ENCODE measurements at places on chromosomes 4 and X.

- DNase-seq = peak; percentile 39
These were observed 791 bp downstream of the GUCY1B1 start for GRCh38 chr4:155759372-155760252.

DNA sequence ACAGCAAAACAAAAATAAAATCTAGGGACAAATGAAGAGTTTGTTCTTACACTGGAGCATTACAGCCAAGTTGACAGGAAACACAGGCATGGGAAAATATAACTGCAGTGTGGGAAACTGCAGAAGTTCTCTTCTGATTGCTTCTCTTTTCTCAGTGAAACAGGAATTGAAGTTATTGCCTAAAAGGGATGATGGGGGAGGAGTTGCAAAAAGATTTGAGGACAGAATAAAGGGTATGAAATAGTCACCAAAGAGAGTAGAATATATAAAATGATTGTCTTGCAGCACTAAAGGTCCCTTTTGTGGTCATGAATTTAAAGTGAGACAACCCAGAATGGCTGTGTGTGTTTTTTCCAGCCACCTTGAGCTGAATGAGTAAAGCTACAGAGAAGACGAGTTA lies 103.7 kb downstream of the JADE1 start:
- no peak for DNase-seq

- no peak for DNase-seq
These were observed 54.8 kb downstream of the DHX15 start for GRCh38 chr4:24529555-24529954.

GRCh38 chrX:6386837-6387236 lies 148.1 kb downstream of the VCX3A start:
- DNase-seq = no peak

- no peak for DNase-seq
These were observed 108.8 kb upstream of the BMP2K start for GRCh38 chr4:78667325-78667724.

GRCh38 chrX:155048977-155049619 lies 21.8 kb downstream of the CMC4 start:
- DNase-seq = peak; percentile 35

Data from COR-L47 (cell line).